ENCODE measurements at places on chromosomes 11 and 22.

DNA sequence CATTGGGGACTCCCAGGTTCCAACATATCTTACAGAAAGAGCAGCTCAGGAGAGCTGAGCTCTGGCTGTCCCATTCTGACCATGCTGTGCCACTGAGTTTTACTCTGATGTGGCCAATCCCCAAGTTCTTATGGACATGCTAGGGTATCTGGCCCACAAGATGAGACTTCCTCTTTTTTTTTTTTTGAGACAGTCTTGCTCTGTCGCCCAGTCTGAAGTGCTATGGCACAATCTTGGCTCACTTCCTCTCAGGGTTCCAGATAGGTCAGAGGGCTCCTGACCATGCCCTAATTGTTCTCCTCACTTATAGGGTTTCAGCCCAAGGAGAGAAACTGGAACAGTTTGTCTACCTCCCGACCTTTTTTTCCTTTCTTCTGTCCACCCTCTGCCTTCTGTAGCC, 152.3 kb upstream of the CCDC90B start:
- DNase-seq, result no peak

- DNase-seq, result no peak
Observed at GRCh38 chr22:20550057-20550817, 42.8 kb downstream of the MED15 start.

DNA sequence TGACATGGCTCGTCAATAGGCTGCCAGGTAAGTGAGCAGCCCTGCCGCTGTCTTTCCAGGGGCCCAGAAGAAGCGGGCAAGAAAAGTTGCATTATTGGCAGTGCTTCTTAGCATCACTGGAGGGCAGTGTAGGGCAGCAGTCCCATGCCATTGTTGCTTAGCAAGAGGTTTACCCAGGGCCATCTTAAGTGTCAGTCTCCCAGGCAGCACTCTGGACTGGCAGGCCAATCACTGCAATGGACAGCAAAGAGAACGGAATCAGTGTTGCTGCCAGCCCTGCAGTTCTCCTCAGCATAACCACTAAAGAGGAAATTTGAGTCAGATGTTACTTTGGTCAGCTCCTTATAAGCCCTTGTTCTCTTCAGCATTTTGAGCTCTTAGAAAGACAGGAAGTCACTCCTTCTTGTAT, 13.4 kb upstream of the GRK2 start:
- DNase-seq, result no peak

DNA sequence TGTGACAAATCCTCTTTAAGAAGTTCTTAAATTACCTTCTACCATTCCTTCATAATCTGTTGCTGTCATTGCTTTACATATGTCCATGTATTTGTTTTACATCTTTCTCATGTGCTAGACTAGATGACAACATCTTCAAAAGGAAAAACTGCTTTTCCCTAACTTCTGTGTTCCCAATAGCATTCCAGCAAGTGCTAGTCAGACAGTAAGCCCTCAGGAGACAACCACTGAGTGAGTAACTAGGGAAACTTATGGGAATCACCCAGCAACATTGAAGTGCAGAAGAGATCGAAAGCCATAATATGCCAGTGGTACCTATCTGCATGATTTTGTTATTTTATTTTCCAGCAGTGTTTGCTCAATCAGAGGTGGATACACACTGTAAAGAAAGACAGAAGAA, 889.7 kb upstream of the API5 start:
- DNase-seq, result no peak

DNA sequence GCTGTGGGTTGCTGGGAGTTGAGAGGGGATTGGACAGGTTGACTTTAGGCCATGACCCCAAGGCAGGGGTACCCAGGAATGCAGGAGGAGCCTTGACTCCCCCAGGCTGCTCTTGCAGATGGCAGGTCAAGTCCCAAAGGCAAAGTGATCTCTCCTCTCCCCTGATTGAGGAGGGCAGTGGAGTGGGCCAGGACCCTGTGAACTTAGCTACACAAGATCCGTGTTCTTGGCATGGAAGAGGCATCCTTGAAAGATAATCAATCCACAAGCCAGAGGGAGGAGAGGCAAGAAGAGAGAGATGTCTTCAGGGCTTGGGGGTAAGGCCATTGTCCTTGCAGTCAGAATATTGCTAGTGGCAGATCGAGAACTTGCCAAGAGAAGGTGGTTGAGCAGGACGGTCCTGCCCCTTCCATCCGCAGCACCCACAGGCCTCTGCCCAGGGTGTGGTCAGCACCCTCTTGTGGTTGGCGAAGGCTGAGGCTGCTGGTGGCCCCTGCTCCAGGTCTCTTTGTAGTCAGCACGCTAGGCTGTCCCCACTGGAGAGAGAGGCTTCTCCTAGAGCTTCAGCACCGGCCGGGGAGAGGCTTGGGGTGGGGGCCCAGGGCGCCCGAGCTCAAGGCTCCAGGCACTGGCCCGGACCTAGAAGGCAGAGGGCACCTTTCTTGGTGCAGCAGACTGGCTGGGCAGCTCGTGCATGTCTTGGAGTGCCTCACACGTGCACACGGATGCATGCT, 45.4 kb downstream of the KCNC1 start:
- no peak for DNase-seq

- no peak for DNase-seq
Observed at GRCh38 chr11:118522571-118523072, 4.7 kb upstream of the TTC36 start.

GRCh38 chr11:1771273-1771672, 7.5 kb upstream of the CTSD start:
- no peak for DNase-seq

- DNase-seq, result no peak
Observed at GRCh38 chr22:29300807-29301601, 5.4 kb upstream of the GAS2L1 start.

GRCh38 chr11:117668321-117668751, 128.7 kb downstream of the DSCAML1 start:
- DNase-seq, result no peak

- no peak for DNase-seq
Observed at GRCh38 chr11:79055856-79056631, 384.8 kb downstream of the TENM4 start.

DNA sequence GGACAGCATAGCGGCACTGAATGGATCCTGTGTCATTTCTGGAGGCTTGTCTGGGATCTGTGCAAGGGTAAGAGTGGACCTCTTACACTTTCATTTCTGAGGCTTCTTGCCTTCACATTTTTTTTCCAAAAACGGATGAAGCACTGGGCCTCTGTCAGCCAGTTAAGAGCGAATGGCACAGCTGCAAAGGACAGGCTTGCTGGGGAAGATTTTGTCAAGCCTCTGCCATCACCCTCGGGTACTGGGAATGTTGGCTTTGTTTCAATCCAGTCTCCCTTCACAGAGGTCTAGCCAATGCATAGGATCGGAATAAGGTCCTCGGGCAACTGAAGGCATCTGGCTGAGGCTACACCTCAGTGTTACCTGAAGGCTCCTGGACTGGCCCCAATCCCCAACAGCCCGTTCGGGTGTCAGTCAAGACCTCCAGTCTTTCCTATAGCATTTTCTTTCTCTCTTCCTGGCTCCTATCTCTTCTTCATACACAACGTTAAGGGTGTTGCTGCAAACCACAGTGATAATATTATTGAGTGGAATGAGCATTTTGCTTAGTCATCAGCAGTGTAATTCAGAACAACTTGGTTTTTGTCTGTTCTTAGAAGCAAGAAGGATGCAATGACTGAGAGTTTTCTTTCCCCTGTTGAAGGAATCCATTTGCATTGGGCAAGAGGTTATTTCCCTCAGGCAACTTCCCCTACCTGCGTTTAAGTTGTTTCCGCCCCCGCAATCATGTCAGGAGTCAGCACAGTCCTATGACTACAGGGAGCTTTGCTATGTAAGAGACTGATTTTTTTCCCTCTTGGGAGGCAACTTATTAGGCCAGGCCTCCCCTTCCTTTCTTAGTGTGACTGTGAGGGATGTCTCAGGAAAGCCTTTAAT, 22.8 kb downstream of the NPAT start:
- no peak for DNase-seq

- DNase-seq, result no peak
Observed at GRCh38 chr11:26985943-26986342, 8.0 kb upstream of the FIBIN start.

DNA sequence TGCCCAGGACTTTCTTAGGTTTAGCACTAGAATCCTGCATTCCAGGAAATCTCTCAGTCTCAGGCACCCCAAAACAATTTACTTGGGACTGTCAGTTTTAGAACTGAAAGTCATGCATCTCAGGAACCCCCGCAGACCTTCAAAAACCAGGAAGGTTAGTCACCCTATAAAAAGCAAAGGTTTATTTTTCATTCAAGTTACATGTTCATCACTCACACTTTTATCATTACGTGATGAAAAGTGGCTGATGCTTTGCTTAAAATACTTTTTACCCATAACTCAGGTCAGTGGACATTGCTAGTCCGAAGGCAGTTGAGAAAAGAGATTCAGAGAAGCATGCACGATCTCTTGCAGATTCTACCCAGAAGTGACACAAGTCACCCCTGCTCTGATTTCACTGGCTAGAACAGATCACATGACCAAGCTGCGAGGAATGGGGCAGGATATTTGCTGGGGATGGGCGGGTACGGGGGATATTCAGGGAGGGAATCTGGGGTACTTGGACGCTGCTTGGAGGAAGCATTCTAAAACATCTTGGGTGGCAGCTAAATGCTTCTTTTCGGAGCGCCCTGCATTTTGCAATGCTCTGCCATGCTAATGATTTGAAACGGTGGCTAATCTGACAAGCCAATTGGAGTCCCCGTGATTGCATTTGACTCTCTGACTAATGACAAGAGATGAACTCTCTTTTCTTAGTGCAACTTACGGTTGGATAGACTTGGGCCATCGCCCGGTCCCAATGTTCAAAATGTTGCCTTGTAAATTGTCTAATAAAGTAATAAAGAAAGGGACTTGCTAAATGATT, 110.2 kb downstream of the MIAT start:
- no peak for DNase-seq

GRCh38 chr11:11230802-11231562, 122.1 kb downstream of the CSNK2A3 start:
- DNase-seq, result no peak

- DNase-seq, result no peak
Observed at GRCh38 chr11:85795712-85796487, 15.0 kb downstream of the SYTL2 start.

DNA sequence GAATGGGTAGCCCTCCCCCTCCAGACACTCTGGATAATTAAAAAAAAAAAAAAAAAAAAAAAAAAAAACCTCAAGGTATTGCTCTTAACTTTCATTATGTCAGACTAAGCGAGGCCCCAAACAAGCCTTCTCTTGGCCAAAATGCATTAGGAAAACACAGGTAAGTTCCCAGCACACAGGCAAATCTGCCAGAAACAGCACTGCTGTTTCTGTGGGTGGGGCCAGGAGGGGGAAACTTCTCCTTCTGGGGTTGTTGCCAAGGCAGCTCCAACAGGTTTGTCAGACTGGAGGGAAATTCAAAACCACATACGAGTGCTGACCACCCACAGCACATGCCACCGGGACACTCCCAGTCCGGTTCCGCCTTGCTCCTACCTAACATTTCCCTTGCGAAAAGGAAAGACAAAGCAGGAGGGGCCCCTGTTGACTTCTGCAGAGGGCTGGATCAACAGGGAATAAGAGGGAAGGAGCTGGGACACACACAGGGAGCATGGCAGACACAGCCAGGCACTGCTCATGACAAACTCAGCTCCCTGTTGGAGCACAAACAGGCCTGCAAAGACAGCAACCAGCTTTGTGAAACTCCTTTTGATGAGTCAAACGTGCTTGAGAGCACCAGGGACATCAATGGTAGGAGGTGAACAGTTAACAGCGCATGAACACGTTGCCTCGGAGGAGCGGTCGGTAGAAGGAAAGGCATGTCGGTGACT, 55.0 kb downstream of the MYH9 start:
- peak; percentile 49 for DNase-seq

GRCh38 chr11:57585301-57585700, 12.2 kb upstream of the SERPING1 start:
- no peak for DNase-seq

DNA sequence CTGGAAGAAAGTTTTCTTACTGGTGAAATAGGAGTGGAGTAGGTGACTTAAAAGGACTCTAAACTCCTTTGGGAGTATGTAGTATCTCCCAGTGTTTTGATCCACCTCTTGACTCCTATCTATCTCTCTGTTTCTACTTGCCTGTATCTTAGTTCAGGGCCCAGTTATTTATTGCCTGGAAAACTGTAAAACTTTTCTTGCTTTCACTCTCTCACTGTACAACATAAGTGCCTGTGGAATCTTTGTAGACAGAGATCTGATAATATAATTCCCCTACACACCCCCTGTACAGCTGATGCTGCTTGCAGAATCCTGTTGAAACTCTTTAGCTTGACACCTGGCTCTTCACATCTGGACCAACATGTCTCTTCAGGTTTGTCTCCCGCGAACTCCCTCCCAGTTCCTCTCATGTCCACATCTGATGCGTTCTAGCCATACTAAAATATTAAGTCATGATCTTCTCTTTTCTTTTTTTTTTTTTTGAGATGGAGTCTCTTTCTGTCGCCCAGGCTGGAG, 26.5 kb upstream of the SESN3 start:
- DNase-seq, result no peak

GRCh38 chr22:38440747-38441350, 14.2 kb downstream of the KCNJ4 start:
- DNase-seq, result no peak

Measured in activated gamma-delta T cell treated with anti-CD3 and anti-CD28 coated beads, Interleukin-2, amount 50 U/mL, for 16 hours (primary cell).